Pancreas (tissue), 10 donors: ENCODE measurements at places on chromosomes 4 and X. TPM values are rescaled to one million over a fixed set of nuclear protein-coding genes. Genes with fewer than 3 reads are reported as not detected.

Gene BST1
- polyA plus RNA-seq = 0.63 TPM

DNA sequence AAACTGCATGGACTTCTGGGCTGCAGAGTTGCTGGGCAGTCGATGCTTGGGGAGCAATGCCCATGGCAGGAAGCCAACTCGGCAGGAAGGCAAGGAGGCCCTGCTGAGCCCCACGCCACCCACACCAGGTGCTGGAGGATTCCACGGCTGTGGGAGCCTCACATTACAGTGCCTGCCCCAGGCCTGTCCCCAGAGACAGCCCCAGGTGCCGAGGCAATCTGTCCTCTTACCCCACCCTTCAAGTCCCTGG is 53.9 kb downstream of the HMX1 start:
- no peak for DNase-seq
- H3K27ac ChIP-seq = no peak overlapping the region
- no peaks in the 10 kb centered on the region for H3K27me3 ChIP-seq
- H3K4me1 ChIP-seq = no peaks in the 10 kb centered on the region

- H3K4me1 ChIP-seq = no peaks in the 10 kb centered on the region
- H3K27me3 ChIP-seq = no peaks in the 10 kb centered on the region
These were observed 19.2 kb downstream of the CC2D2A start for GRCh38 chr4:15488658-15489470.

- no peaks in the 10 kb centered on the region for H3K27me3 ChIP-seq
- peaks cover 4% of the 10 kb centered on the region for H3K4me1 ChIP-seq
- no peak overlapping the region for H3K27ac ChIP-seq
These were observed 803.2 kb downstream of the RAPGEF2 start for GRCh38 chr4:159906051-159906450.

DNA sequence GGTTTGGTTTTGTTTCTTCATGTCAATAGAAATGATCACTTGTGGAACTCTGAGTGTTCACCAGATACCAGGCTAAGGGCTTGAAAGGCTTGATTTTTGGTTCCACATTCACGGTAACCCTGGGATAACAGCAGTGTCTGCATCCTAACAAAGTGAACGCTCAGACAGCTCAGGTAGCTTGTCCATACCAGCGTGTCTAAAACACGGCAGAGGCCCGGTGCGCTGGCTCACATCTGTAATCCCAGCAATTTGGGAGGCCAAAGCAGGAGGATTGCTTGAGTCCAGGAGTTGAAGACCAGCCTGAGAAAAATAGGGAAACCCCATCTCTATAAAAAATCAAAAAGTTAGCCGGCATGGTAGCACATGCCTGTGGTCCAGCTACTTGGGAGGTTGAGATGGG is 49.0 kb downstream of the HTRA3 start:
- no peaks in the 10 kb centered on the region for H3K27me3 ChIP-seq
- DNase-seq = no peak
- peaks cover 6% of the 10 kb centered on the region for H3K4me1 ChIP-seq
- no peak overlapping the region for H3K4me3 ChIP-seq
- no peaks in the 10 kb centered on the region for H3K36me3 ChIP-seq
- H3K27ac ChIP-seq = no peak overlapping the region

GRCh38 chr4:54027311-54027710 is 37.1 kb downstream of the CHIC2 start:
- no peaks in the 10 kb centered on the region for H3K36me3 ChIP-seq
- no peak overlapping the region for H3K27ac ChIP-seq
- H3K4me3 ChIP-seq = no peak overlapping the region
- H3K4me1 ChIP-seq = no peaks in the 10 kb centered on the region
- no peaks in the 10 kb centered on the region for H3K27me3 ChIP-seq
- DNase-seq = no peak

Gene INTS6L
- 3.9 TPM for polyA plus RNA-seq

- H3K27me3 ChIP-seq = no peaks in the 10 kb centered on the region
- no peaks in the 10 kb centered on the region for H3K36me3 ChIP-seq
- H3K27ac ChIP-seq = no peak overlapping the region
- H3K4me3 ChIP-seq = no peak overlapping the region
- DNase-seq = no peak
These were observed 17.9 kb upstream of the PPP2R3B start for GRCh38 chrX:404656-405055.

Gene MAGEA1
- not detected for polyA plus RNA-seq

Gene PARM1
- 29.7 TPM for polyA plus RNA-seq

Gene IL2RG
- 1.1 TPM for polyA plus RNA-seq

Gene PLP1
- polyA plus RNA-seq = 2.6 TPM

GRCh38 chr4:74309223-74309622 is 953 bp downstream of the EPGN start:
- H3K27ac ChIP-seq = no peak overlapping the region
- no peaks in the 10 kb centered on the region for H3K36me3 ChIP-seq
- H3K27me3 ChIP-seq = no peaks in the 10 kb centered on the region
- H3K4me3 ChIP-seq = no peak overlapping the region
- H3K4me1 ChIP-seq = no peaks in the 10 kb centered on the region

GRCh38 chr4:43223820-43224219 is 331.3 kb downstream of the GRXCR1 start:
- no peak for DNase-seq
- no peak overlapping the region for H3K27ac ChIP-seq
- H3K36me3 ChIP-seq = no peaks in the 10 kb centered on the region
- H3K27me3 ChIP-seq = no peaks in the 10 kb centered on the region
- no peak overlapping the region for H3K4me3 ChIP-seq

DNA sequence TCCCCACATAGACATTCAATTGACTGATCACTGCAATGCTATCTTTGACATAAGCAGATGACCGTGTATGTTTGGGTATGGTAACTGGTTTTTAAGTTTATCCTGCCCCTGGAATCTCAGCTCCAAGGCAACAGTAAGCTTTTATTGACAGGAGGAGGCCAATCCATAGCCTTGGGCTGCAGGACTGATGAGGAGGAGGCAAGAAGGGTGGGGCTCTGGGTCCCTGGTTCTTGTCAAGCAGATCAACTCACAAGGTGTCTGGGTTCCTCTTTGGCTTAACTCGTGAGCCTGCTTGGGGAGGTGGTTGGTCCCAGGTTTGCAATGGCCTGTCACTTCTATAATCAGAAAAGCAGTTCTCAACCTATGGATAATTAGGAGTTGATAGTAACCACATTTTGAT is 113.2 kb upstream of the STX18 start:
- no peak overlapping the region for H3K27ac ChIP-seq
- no peak overlapping the region for H3K4me3 ChIP-seq
- H3K36me3 ChIP-seq = no peaks in the 10 kb centered on the region
- H3K4me1 ChIP-seq = no peaks in the 10 kb centered on the region
- DNase-seq = no peak

Gene SPOCK3
- polyA plus RNA-seq = 0.30 TPM

- no peaks in the 10 kb centered on the region for H3K36me3 ChIP-seq
- no peak for DNase-seq
- no peak overlapping the region for H3K27ac ChIP-seq
- H3K4me3 ChIP-seq = no peak overlapping the region
- peaks cover 11% of the 10 kb centered on the region for H3K4me1 ChIP-seq
These were observed 245.8 kb upstream of the GK2 start for GRCh38 chr4:79653871-79654270.

GRCh38 chr4:157791236-157791635 is 381.6 kb downstream of the GASK1B start:
- H3K4me1 ChIP-seq = no peaks in the 10 kb centered on the region
- H3K4me3 ChIP-seq = no peak overlapping the region
- H3K36me3 ChIP-seq = no peaks in the 10 kb centered on the region
- H3K27ac ChIP-seq = no peak overlapping the region
- H3K27me3 ChIP-seq = no peaks in the 10 kb centered on the region
- DNase-seq = no peak

Gene RADX
- polyA plus RNA-seq = 3.2 TPM

DNA sequence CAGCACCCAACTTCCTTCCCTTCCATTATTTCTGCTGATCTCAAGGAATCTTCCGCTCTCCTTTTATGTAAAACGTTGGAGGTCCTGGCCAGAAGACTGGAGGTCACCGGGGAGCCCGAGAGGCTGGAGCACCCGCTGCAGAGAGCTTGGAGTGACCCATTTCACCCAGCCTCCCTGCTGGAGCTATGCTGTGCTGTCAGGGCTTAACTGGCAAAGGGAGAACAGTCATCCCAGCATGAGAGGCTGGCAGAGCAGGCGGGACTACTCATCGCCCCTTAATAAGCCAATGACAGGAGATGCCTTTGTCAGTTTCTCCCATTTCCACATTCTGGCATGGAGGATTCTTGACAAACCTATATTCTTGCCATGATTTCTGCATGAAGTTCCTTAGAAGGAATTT is 98.9 kb downstream of the GATB start:
- no peaks in the 10 kb centered on the region for H3K27me3 ChIP-seq
- no peak overlapping the region for H3K4me3 ChIP-seq
- H3K36me3 ChIP-seq = peaks cover 7% of the 10 kb centered on the region
- no peak for DNase-seq
- H3K4me1 ChIP-seq = no peaks in the 10 kb centered on the region

Gene FRMD7
- 0.02 TPM for polyA plus RNA-seq

DNA sequence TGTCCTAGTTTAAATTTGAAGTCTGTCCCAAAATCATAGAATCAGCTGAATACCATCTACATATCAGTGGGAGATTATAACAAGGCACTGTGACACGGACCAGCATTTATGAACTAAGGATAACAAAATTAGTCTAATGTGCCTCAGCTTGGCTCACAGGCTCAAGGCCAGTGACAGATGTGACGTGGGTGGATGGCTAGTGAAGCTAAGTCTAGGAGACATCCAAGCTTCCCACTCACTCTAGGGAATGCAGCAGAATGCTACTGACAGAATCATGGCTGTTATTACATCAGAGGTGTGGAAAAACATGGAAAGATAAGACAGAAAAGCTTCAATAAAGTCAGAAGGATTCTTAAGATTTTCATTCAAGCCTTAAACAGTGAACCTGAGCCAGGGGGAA is 329.9 kb downstream of the NAF1 start:
- no peaks in the 10 kb centered on the region for H3K27me3 ChIP-seq
- H3K36me3 ChIP-seq = no peaks in the 10 kb centered on the region
- no peak for DNase-seq
- no peak overlapping the region for H3K27ac ChIP-seq
- H3K4me1 ChIP-seq = no peaks in the 10 kb centered on the region
- H3K4me3 ChIP-seq = no peak overlapping the region

GRCh38 chr4:4200624-4201023 is 26.1 kb downstream of the OTOP1 start:
- no peak overlapping the region for H3K27ac ChIP-seq
- H3K27me3 ChIP-seq = no peaks in the 10 kb centered on the region
- H3K4me3 ChIP-seq = no peak overlapping the region

Gene RNF212
- 40.3 TPM for polyA plus RNA-seq

Gene TCP11X2
- polyA plus RNA-seq = 0.54 TPM

Gene FAM9B
- not detected for polyA plus RNA-seq

GRCh38 chr4:180449395-180449956 is 1793.7 kb upstream of the TENM3 start:
- H3K4me3 ChIP-seq = no peak overlapping the region
- no peaks in the 10 kb centered on the region for H3K27me3 ChIP-seq
- no peak for DNase-seq
- H3K27ac ChIP-seq = no peak overlapping the region

Gene PRKX
- 4.3 TPM for polyA plus RNA-seq

DNA sequence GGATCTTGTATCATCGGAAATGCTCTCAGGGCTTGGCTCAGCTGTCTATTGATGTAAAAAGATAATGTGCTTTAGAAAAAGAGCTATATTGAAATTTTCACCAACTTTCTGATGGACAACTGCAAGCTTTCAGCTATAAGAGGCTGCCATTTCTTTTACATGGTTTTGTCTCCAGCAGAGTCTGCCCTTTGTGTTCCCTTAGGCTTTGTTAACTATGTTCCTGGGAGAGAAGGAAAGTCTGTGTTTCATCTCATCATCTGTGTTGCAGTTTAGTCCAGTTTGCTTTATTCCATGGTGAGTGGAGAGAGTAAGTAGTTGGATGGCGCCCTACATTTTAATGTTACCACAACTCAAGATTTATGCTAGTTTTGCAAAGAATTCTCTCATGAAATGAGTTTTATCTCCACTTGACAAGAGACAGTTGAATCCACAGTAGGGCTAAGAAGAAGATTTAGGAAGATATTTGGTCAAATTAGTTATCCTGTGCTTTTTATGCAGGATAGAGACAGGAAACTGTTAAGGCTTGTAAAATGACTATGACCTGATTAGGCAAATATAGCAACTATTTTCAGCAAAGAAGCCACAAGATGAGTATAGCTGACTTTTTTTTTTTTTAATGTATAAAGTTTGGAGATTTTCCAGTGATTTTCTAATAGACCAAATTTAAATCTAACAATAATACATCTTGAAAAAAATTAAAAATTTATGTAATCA is 16.5 kb downstream of the SEPTIN11 start:
- no peak overlapping the region for H3K4me3 ChIP-seq
- DNase-seq = no peak
- no peaks in the 10 kb centered on the region for H3K36me3 ChIP-seq
- peaks cover 20% of the 10 kb centered on the region for H3K4me1 ChIP-seq

DNA sequence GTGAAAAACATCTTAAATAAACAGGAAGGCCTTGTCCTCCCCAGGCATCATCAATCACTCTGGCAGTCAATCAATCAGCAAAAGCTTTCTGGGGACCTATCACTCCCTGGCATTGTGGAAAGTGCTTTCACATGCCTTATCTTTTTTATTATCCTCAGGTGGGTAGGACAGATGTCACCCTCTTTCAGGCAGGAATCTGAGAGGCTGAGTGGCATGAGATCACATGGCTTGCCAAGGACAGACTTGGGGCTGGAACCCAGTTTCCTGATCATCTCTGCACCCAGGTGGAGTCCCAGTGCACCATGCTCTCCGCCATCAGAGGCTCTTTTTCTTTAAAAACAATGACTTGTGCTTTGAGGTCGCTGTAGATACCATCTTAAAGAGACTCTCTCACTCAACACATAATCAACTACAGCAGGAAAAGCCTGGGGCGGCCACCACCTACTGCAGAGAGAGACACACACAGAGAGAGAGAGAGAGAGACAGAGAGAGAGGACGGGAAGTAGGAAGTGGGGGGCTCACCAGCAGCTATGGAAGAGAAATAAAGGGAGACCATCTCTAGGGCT is 282.7 kb downstream of the PTTG2 start:
- no peak overlapping the region for H3K27ac ChIP-seq
- H3K4me3 ChIP-seq = no peak overlapping the region
- H3K36me3 ChIP-seq = no peaks in the 10 kb centered on the region

Gene SRPX
- polyA plus RNA-seq = 12.8 TPM

DNA sequence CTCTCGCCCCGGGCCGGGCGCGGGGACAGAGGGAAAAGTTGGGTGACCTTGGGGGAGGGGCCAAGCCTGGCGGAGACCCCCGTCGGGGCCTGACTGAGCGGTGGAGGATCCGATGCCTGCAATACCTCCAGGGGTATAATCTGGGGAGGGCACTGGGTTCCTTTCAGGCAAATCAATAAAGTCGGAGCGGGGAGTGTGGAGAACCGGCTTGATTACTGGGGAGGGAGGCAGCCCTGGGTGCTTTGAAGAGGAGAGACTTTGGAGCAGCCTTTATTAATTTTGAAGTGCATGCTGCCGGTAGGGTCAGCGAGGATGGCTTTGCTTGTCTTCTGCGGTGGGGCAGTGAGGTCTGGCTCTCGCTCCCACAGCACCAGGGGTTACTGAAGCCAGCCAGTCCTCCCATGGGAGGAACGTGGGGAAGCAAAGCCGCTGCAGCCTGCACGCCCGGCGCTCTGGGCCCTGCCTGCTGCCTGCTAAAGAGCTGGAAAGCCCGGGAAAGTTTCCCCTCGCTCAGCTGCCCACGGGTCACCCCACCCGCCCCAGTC is 403 bp upstream of the LGI2 start:
- H3K4me1 ChIP-seq = no peaks in the 10 kb centered on the region
- H3K27ac ChIP-seq = no peak overlapping the region
- H3K27me3 ChIP-seq = no peaks in the 10 kb centered on the region
- H3K36me3 ChIP-seq = no peaks in the 10 kb centered on the region
- peak overlapping the region; percentile 37 for H3K4me3 ChIP-seq

- H3K36me3 ChIP-seq = no peaks in the 10 kb centered on the region
- H3K27ac ChIP-seq = no peak overlapping the region
- H3K4me1 ChIP-seq = no peaks in the 10 kb centered on the region
- no peak for DNase-seq
- no peak overlapping the region for H3K4me3 ChIP-seq
These were observed 10.8 kb upstream of the SNCA start for GRCh38 chr4:89847571-89848325.

Gene ZFP42
- 0.05 TPM for polyA plus RNA-seq
